ENCODE measurements at places on chromosomes 3 and 15.
A peak's percentile ranks its signal among the peaks of the same experiment; 100 is the strongest.

DNA sequence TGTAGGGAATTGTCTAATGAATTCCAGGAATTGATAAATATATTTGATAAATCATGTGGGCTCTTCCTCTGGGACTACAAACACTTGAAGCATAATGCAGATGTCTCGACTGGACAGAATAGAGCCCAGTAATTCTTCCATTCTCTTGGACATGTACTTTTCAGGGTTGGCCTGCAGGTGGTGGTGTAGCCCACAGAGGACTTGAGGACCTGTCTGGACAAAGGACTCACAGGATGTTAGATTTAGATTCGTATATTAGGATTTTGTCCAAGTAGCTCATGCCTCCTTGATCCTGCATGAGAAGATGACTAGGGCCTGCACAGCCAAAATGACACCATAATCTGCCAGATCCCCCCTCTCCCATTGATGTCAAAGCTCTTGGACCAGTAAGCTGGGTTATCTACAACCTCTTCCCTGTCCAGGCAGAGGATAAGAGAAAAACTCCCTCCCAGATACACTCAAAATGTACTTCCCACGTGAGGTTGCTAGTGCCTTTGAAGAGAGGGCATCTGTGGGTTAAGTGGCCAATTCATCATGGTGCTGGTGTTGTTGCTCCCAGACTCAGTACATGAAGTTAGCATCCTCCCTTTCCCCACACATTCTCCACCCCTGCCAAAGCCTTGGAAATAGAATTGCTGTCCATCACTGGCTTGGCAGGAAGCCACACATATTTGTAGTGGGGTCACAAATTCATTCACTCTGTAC lies 88.6 kb upstream of the ZNF280D start:
- peak; percentile 34 for DNase-seq

GRCh38 chr3:62632510-62633294 lies 242.5 kb downstream of the CADPS start:
- no peak for DNase-seq

GRCh38 chr3:183695569-183696364 lies 1.8 kb upstream of the YEATS2 start:
- DNase-seq = no peak

DNA sequence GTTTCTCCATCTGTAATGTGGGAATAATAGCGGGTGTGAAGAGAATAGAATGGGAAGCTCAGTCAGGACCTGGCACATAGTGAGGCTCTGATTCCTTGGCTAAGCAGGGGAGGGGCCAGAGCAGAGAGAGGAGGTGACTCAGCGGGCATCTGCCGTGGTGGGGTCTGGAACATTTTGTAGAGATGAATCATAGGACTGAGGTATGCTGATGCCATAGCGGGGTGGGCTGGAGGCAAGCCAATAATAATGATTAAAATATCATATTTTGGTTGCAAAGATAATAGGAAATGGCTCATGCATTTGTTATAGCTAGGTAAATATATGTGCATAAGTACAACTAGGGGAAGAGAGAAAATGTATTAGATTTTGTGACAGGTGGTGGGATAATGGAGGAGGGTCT lies 11.2 kb downstream of the TGM4 start:
- no peak for DNase-seq

GRCh38 chr3:10933805-10934481 lies 58.6 kb upstream of the SLC6A1 start:
- no peak for DNase-seq

GRCh38 chr3:161939918-161940620 lies 443.5 kb downstream of the OTOL1 start:
- DNase-seq = no peak

DNA sequence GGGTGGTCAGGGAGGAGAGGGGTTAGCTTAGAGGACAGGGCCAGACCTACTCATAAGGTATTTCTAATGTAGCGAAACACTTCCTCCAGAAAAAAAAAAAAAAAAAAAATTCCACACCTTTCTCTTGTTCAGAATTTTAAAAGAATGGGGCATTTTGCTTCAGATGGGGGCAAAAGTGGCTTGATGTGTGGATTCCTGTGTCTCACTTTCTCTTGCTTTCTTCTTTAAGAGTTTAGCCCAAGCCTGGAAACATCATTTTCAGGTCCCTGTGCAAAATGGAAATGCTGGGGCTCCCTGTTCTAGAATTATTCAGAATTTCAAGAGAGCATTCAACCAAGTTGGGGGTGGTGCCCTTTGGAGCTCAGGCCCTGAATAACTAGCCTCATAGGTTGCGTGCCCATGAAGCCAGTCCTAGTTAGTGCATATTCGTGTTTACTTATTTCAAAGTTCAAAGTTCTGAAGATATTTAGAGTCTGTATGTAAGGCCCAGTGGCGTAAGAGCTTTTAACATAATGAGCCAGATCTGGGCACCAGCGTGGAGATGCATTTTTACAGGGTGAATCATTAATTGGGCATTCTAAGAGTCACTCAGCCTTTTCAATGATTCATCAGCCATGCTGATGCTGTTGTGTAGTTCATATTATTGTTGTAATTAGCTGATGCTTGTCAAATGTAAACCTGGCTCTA lies 104.5 kb downstream of the RPLP1 start:
- no peak for DNase-seq

- peak; percentile 75 for DNase-seq
Measured at GRCh38 chr3:39288300-39288808, 8.5 kb upstream of the CX3CR1 start.

- no peak for DNase-seq
Measured at GRCh38 chr15:44715142-44715796, 4.0 kb downstream of the B2M start.

- no peak for DNase-seq
Measured at GRCh38 chr15:69782809-69783208, 314.9 kb downstream of the TLE3 start.

- no peak for DNase-seq
Measured at GRCh38 chr3:18222686-18223085, 202.5 kb downstream of the SATB1 start.

GRCh38 chr3:32117320-32117719 lies 10.9 kb downstream of the GPD1L start:
- no peak for DNase-seq

- DNase-seq = no peak
Measured at GRCh38 chr3:81816473-81817250, 55.2 kb upstream of the GBE1 start.

- no peak for DNase-seq
Measured at GRCh38 chr3:98398513-98398912, 8.0 kb downstream of the OR5K3 start.

DNA sequence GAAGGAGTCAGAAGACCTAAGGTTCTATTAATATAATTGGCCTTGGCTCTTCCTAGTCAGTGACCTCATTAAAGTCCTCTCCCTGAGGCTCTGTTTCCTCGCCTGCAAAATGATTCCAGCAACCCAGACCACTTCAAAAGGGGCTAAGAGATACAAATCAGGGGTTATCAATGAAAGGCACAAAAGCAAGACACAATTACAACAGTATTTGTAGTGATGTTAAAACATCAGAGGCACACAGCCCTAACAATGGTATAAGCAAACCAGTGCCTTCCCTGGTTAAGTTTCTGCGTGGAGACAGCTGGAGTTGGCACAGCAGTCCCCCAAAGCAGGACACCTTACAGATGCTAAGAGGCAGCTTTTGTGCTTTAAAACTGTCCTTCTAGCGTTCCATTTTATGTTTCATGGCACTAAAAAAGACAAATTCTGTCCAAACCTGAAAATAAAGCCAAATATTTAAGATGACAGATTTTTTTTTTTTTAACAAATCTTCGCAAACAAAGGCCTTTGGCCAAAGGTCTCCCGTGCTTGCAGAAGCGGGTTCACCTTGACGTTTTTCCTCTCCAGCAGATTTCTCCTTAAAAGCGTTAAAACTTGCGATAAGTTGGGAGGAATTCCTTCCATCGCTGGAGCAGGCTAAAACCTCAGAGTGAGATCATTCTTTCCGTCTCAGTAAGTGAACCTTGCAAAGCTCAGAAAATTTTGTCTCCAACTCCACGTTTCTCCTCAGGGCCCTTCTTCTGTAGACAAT lies 999 bp downstream of the ZNF280D start:
- DNase-seq = no peak

GRCh38 chr15:84819291-84819768 lies 2.2 kb downstream of the ALPK3 start:
- no peak for DNase-seq

- peak; percentile 30 for DNase-seq
Measured at GRCh38 chr15:51982013-51982769, 10.6 kb upstream of the LEO1 start.

DNA sequence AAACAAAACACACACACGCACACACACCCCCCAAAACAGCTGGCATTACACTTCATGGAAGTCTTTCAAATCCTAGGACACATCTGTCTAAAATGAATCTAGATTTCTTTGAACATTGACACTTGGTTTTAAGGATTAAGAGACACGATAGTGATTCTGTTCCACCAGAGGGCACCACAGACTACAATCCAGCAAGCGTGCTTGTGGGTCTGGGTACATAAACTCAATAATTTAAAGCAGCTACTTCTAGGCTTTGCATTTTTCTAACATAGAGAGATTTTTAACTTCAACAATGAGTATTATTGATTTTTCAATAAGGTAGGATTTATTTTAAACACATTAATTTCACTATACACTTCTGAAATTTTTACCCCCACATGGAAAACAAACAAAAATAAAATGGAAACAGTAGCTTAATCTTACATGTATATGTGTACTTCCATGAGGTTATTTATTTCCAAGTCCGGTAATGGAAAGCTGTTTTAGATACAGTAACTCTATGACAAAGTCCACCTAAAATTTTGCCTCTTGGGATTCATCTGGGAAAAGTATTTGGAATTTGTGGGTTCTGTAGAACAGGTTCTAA lies 564.0 kb upstream of the TGFBR2 start:
- DNase-seq = peak; percentile 36

DNA sequence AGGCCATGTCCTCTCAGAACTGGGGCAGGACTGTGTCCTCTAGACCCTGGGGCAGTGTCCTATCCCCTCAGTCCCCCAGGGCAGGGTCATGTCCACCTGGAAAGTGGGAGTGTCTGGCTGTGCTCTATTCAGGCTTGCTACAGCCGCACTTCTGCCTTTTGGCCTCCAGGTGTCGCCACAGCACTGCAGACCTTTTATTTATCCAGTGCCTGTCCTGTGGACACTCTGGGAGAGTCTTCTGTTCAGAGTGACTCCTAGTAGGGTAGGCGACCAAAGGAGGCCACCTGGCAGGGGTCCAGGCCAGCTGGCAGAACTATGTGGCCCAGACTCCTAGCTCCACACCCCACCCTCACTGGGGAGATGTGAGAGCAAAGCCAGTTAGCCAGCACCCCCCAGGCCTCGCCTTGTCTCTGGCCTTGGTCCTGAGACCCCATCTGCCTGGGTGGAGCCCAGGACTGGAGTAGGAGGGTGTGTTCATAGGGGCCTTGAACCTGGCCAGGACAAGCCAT lies 3.9 kb downstream of the TMIE start:
- DNase-seq = peak; percentile 68

DNA sequence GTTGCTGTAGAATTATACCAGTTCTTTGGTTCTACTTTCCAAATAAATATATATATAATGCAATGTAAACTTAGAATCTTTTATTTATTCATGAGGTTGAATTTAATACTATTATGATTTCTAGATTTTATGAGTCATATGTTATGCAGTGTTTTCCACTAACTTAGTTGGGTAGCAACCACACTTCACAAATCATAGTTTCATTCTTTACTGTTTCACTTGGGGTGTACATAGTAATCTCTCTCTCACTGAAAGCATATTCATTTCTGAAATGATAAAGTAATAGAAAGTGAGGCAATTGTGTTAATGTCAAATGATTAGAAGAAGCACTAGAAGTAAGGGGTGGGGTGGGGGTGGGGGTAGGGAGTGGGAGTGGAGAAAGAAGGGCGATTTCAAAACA lies 52.6 kb downstream of the IQCH start:
- DNase-seq = no peak

GRCh38 chr3:194137008-194137505 lies 1.1 kb downstream of the HES1 start:
- DNase-seq = peak; percentile 6

DNA sequence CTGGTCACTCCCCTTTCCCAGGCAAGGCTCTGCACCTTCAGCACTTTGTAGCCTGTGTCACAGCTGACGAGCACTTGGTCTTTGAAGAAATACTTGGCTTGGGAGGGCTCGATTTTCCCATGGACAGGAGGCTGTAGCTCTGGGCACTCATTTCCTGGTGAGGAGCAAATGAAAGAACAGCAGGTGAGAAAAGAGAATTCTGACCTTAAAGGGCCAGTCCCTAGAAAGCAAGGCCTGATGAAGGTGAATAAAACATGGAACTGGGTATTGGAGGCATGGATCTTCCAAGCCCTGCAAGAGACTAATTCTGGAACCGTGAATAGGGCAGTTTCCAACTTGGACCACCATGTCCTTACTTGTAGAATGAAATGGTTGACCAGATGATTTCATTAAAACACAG lies 39.9 kb downstream of the MASP1 start:
- no peak for DNase-seq

GRCh38 chr3:66479532-66479947 lies 21.3 kb downstream of the LRIG1 start:
- no peak for DNase-seq

- no peak for DNase-seq
Measured at GRCh38 chr15:94265009-94265408, 33.6 kb downstream of the MCTP2 start.

GRCh38 chr15:89749951-89750559 lies 994 bp downstream of the MESP1 start:
- no peak for DNase-seq

GRCh38 chr3:177837951-177838655 lies 640.8 kb upstream of the TBL1XR1 start:
- DNase-seq = no peak

DNA sequence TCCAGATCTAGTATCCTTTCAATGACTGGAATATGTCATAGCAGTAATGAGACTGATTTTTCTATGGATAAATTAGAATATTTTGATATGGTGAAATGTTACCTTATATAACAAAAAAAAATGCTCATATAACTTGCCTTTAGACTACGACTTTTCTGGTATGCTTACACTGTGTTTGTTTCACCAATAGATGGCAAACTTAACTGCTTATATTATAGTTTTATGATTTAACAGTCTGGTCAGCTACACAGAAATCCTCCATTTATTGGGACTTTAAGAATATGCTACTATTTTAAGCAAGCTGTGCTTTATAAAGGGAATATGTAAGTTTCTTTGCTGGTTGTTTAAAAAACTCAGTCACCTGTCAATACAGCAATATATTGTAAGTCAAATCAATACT lies 205.6 kb downstream of the VGLL3 start:
- DNase-seq = no peak

DNA sequence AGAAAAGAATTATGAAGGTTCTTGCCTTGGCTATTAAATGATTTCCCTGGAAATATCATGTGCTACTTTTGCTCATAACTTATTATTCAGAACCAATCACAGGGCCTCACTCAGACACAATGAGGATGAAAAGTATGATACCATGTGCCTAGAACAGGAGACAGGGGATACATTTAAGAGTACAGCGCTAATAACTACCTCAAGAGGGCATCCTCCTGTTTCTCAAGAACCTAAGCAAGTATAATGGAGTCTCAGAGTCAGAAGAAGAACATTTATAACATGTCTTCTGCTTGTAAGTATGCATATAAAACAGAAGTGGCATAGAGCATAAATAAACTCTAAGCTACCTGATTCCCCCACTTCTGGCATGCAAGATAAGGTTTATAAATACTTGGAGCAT lies 125.4 kb upstream of the MME start:
- no peak for DNase-seq

Data from stimulated activated CD4-positive, alpha-beta T cell treated with anti-CD3 and anti-CD28 coated beads, Interleukin-2, amount 100 ng/mL, for 48 hours (primary cell).